ENCODE measurements at places on chromosomes 1 and 21.

DNA sequence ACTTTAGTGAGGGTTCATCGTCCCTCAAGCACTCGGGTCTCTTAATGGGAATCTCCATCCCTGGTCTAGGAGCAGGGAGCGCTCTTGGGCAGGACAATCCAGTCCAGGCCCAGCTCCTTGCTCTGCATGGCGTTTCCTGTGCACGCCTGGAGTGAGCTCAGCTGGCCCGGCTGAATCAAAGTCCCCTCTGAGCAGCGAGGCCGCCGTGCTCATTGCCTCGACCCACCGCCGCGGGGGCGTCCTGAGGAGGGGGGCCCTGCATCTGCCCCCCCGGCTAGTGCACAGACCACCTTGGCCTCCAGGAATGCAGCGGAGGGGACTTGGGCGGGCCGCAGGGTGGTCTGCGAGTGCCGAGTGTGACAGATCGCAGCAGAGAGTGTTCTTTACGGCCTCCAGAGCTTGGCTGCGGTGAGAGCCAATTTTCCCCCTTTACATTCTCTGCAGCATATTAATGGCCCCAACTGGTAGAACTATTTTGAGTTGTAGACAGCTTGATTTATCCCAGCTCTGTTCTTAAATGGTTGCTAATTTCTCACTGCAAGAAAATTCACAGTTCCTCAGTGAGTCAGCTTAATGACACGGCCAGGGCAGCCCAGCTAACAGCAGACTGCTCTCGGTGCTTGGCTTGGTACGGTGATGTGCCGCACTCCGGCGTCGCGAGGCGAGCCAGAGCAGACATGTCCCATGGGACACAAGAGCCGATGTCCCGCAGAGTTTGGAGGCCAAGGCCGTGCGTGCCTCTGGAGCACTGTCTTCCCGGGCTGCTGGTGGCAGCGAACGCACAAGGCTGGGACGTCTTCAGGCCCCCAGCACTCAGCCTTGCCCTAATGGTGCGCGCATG is 39.8 kb downstream of the SNAP47 start:
- no peak for DNase-seq

GRCh38 chr1:239274242-239274830 is 112.0 kb upstream of the CHRM3 start:
- no peak for DNase-seq

- DNase-seq: no peak
Observed at GRCh38 chr1:232452117-232452516, 177.8 kb downstream of the SIPA1L2 start.

DNA sequence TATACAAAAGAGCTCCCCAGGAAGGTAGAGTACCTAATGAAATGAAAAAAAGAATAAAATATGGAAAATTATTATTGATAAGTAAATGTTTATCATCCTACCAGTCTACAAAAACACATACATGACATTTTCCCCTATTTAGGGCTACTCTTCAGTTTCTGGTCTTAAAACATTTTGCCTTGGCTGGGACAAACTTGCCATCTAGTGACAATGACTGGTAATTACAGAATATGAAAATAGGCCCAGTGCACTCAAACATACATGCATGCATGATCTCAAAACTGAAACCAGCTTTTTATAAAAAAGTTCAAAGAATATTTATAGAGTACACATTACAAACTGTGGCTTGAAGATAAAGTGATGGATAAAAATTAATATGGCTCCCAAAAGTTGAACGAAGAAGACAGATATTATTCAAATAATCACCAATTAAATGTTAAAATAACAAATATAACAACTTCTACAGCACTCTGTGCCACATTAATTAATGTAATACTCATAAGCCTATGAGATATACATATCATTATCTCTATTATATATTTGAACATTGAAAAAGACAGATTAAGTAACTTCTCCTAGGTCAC is 10.5 kb upstream of the RNPC3 start:
- peak; percentile 47 for DNase-seq

- DNase-seq: no peak
Observed at GRCh38 chr1:170332801-170333200, 187.0 kb downstream of the NTMT2 start.

GRCh38 chr1:17719874-17720273 is 35.3 kb upstream of the ACTL8 start:
- no peak for DNase-seq

DNA sequence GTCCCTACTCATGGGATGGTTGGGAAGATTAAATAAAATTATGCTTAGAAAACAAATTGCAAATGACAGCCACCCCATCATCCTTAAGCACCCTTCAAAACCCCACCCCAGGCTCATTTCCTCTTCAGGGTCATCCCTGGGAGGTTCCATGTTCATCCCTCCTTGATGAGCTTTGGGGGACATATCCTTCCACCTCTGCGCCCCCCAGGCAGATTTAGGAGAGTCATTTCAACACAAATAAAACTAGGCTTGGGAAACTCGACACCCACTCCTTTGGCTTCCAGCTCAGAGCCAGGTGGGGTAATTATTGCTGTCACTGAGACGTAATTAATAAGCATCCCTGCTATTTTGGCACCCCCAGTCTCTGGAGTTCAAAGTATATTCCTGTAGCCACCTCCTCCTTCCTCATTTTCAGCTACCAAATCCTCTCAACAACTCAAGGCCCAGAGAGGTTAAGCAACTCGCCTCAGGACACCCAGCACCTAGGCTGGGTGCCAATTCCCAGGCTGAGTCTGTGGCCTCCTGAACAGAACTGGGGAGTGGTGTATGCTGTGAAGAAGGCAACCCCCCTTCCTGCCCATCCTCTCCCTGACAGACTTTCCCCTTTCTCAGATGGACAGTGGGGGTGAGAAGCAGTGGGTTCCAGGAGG is 595 bp downstream of the CRYBG2 start:
- DNase-seq: no peak

GRCh38 chr1:119160409-119160808 is 20.0 kb upstream of the WARS2 start:
- DNase-seq: no peak

GRCh38 chr1:74271503-74271902 is 36.3 kb downstream of the TNNI3K start:
- no peak for DNase-seq

GRCh38 chr1:198531891-198532290 is 8.6 kb downstream of the ATP6V1G3 start:
- no peak for DNase-seq

- DNase-seq: no peak
Observed at GRCh38 chr1:27397749-27398148, 5.3 kb downstream of the GPR3 start.

DNA sequence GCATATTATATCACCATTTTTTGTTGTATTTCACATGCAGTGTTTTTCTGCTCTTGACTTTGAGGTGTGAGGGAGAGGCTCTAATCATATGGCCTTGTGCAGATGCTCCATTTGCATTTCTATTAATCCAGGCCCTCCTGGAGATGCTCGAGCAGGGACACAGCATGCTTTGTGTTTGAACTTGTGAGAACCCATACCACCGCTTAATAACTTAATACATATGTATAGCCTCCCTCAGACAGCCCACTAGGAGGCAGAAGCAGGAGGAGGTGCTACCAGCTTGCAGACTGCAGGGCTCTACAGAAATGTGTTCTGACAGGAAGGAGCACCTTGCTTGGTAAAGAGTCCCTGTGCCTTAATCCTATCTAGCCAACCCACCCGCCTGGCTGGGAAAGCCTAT is 155.2 kb downstream of the BARHL2 start:
- DNase-seq: no peak

DNA sequence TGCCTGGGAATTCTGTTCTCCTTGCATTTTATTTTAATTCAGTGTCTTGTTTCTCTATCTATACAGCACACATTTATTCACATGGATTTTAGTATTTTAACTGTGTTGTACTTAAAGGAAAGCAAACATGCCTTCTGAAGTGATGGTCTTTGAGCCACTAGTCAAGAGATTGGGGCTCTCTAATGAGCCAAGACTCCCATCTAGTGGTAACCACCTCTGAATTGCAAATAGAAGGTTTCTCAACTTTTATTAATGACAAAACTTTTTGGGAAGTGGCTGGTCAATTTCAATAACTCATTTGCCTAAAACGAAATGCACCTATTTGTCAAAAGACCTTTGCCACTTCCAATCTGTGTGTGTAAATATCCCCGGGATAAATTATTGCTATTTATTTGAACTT is 199.6 kb downstream of the LTN1 start:
- DNase-seq: peak; percentile 7

DNA sequence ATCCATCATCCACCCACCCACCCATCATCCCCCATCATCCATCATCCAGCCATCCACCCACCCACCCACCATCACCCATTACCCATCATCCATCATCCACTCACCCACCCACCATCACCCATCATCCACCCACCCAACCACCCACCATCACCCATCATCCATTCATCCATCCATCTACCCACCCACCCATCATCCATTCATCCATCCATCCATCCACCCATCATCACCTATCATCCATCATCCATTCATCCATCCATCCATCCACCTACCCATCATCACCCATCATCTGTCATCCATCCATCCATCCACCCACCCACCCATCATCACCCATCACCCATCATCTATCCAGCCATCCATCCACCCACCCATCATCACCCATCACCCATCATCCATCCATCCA is 81.5 kb downstream of the ADARB1 start:
- no peak for DNase-seq

GRCh38 chr1:157431751-157432150 is 120.6 kb downstream of the FCRL5 start:
- peak; percentile 61 for DNase-seq
